ENCODE measurements at places on chromosomes 6 and 20.

DNA sequence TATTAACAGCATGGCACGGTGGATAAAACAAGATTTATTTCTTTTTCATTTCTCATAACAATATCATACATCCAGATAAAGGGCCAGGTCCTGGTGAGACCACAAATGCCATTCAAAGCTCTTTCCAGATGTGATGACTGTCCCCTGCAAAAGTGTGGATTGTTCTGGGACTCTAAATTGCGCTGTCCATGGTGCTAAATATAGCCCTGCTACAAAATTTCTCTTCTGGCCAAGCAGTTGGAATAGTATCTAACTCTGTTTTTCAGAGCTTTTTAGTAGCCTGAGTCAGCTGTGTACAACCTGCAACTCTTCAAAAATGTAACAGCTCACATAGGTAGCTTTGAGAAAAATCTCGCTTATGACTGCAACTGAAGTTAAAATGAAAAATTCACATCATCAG, 115.8 kb downstream of the MANEA start:
- no peaks in the 10 kb centered on the region for H3K4me1 ChIP-seq
- H3K27ac ChIP-seq: no peak overlapping the region
- peak; percentile 0 for DNase-seq
- no peaks in the 10 kb centered on the region for H3K36me3 ChIP-seq

DNA sequence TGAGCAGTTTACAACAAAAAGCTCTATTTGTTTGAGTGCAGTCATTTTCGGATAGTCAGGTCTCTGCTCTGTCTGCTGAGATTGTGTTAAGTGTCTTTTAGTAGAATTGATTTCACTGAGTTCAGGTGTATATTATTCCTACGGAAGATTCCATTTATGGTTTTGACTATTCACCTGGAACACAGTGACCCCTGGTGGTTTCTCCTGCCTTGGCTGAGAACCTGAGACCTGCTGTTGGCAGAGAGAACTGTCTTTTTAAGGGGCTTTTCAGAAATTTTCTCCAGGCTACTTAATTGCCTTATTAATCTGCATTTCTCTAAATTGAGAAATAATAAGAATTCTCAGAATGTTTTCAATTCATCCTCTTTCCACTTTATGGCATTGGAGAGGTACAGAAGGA, 508.0 kb downstream of the TBC1D32 start:
- H3K36me3 ChIP-seq: no peaks in the 10 kb centered on the region
- no peak overlapping the region for H3K4me3 ChIP-seq
- no peak overlapping the region for H3K27ac ChIP-seq
- DNase-seq: peak; percentile 10
- no peaks in the 10 kb centered on the region for H3K4me1 ChIP-seq

DNA sequence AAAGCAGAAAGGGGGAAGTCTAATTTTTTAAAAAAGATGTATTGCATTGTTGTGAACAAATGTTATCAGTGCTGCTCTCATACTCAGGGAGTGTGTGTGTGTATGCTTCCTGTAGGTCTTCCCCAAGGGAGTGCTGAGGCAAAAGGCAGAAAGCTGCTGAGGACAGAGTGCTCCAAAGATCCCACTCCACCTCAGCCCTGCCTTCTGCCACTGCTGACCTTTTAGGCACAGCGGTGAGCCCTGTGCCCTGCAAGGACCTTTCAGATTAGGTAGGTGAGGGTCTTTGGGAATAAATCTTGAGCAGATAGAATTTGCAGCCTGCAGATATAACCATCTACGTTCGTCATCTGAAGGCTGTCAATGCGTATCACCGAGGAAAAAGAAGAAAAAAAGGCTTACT, 756.4 kb upstream of the MMS22L start:
- no peaks in the 10 kb centered on the region for H3K27me3 ChIP-seq
- H3K27ac ChIP-seq: no peak overlapping the region
- no peaks in the 10 kb centered on the region for H3K36me3 ChIP-seq
- DNase-seq: no peak
- H3K4me3 ChIP-seq: no peak overlapping the region

DNA sequence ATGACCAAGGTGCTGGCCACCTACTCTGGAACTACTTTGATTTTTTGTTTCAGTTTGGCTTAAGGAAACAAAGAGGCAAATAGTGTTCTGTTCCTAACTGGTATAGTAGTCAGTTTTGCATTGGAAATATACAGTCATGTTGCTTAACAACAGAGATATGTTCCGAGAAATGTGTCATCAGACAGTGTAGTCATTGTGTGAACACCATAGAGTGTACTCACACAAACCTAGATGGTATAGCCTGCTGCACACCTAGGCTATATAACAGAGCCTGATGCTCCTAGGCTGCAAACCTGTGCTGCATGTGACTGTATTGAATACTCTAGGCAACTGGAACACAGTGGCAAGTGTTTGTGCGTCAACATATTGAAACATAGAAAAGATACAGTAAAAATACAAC, 80.4 kb downstream of the ARID1B start:
- peak overlapping the region; percentile 56 for H3K27ac ChIP-seq
- H3K27me3 ChIP-seq: no peaks in the 10 kb centered on the region
- peaks cover 7% of the 10 kb centered on the region for H3K4me1 ChIP-seq
- H3K4me3 ChIP-seq: no peak overlapping the region
- no peaks in the 10 kb centered on the region for H3K36me3 ChIP-seq
- DNase-seq: peak; percentile 76

- H3K4me3 ChIP-seq: no peak overlapping the region
- H3K27me3 ChIP-seq: 0 out of 2 replicates have a peak, but pooled peaks cover 5% of the 10 kb centered on the region
- no peaks in the 10 kb centered on the region for H3K36me3 ChIP-seq
Measured at GRCh38 chr20:47989957-47990356, 204.7 kb upstream of the SULF2 start.

- H3K27me3 ChIP-seq: no peaks in the 10 kb centered on the region
- H3K36me3 ChIP-seq: no peaks in the 10 kb centered on the region
- peak overlapping the region; percentile 84 for H3K4me3 ChIP-seq
- H3K27ac ChIP-seq: peak overlapping the region; percentile 89
- H3K4me1 ChIP-seq: peaks cover 31% of the 10 kb centered on the region
Measured at GRCh38 chr20:326645-327185, 1.4 kb downstream of the SOX12 start.

GRCh38 chr6:125923366-125923877, 33.1 kb upstream of the HINT3 start:
- H3K27me3 ChIP-seq: no peaks in the 10 kb centered on the region
- DNase-seq: no peak
- no peak overlapping the region for H3K4me3 ChIP-seq
- H3K36me3 ChIP-seq: peaks cover 18% of the 10 kb centered on the region
- no peak overlapping the region for H3K27ac ChIP-seq
- peaks cover 19% of the 10 kb centered on the region for H3K4me1 ChIP-seq

DNA sequence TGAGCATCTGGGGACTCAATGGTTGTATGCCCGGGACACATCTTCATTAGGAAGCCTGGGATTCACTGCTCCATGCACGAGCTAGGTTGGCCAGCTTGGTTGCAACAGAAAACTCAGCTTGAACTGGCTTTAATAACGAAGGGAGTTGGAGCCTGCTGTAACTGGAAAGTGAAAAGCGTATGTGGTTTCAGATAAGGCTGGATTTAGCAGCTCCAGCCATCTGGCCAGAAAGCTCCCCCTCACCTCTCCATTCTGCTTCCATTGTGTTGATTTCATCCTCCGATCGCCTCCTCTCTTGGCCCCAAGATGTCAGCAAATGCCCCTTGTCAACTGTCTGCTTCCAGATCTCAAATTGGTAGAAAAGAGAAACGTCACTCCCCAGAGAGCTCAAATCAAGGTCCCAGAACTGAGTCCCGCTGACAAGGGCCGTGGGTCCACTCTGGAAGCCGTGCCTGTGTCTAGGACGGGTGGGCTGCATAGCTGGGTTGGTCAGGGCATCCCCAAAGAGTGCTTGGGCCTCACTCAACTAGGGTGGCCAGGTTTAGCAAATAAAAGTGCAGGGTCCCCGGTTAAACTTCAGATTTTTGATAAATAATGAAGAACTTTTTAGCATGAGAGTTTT, 117.0 kb upstream of the PMEPA1 start:
- DNase-seq: no peak
- no peaks in the 10 kb centered on the region for H3K36me3 ChIP-seq
- no peak overlapping the region for H3K4me3 ChIP-seq

DNA sequence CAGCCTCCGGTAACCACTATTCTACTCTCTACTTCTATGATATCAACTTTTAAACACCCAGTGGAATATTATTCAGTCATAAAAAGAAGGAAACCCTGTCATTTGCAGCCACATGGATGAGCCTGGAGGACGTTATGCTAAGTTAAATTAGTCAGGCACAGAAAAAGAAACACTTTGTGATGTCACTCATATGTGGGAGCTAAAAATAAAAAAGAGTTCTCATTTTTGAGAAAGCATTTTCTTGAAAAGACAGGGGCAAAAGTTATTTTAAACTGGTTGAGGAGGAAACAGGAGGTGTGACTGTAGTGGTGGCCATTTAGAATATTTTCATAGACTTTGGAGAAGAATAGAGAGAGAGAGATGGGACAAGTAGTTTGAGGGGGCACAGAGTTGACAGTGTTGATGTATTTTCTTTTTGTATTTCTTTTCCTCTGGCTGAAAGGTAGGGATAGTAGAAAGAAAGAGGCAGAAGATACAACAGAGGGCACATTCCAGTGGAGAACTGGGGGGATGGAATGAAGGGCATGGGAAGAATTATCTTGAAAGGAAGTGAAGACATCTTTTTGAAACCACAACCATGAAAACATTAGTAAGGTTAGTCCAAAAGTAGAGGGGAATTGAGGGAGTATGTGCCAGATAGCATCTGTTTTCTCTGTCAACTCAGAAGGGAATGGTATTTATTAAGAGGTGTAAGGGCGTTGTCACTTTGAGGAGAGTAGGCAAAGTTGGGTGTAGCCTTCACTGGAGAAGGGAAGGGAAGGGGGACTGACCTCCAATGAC, 181.3 kb upstream of the GMDS start:
- peak; percentile 64 for DNase-seq
- peak overlapping the region; percentile 65 for H3K27ac ChIP-seq
- H3K4me1 ChIP-seq: peaks cover 32% of the 10 kb centered on the region
- no peaks in the 10 kb centered on the region for H3K27me3 ChIP-seq
- peak overlapping the region; percentile 30 for H3K4me3 ChIP-seq
- no peaks in the 10 kb centered on the region for H3K36me3 ChIP-seq

GRCh38 chr6:37354526-37355384, 972 bp downstream of the RNF8 start:
- no peaks in the 10 kb centered on the region for H3K27me3 ChIP-seq
- peak overlapping the region; percentile 28 for H3K27ac ChIP-seq
- peaks cover 11% of the 10 kb centered on the region for H3K4me1 ChIP-seq

DNA sequence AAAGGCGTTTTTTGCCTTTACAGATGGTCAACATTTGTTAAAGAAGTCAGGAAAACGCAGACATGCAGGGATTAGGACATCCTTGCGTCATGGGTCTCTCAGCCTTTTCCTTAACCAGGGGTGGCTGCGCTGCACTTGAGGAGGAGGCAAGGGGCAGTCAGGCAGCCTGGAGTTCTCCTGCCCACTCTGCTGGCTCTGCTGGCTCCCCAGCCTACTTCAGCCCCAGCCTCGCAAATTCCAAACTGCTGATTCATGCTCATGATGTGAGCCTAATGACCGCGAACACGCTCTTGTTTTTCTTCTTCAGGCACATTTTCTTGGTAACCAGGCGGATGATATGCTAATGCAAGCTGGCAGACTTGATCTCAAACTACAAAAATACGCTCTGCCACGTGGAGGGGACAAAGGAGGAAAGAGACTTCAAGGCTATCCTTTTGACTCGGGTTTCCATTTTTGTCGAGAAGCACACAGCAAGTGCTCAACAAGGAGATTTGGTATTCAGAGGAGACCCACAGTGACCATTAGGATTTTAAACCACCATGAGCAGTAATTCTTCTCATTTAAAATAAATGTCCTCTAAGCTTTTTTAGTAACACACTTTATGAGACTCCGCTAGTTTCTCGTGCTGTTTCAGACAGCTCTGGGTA, 290.3 kb upstream of the STXBP5 start:
- peak; percentile 97 for DNase-seq
- H3K27ac ChIP-seq: peak overlapping the region; percentile 100
- peaks cover 39% of the 10 kb centered on the region for H3K4me1 ChIP-seq
- H3K4me3 ChIP-seq: peak overlapping the region; percentile 78
- no peaks in the 10 kb centered on the region for H3K27me3 ChIP-seq

GRCh38 chr6:41558033-41558807, 12.0 kb downstream of the FOXP4 start:
- H3K27ac ChIP-seq: no peak overlapping the region
- H3K36me3 ChIP-seq: no peaks in the 10 kb centered on the region
- H3K27me3 ChIP-seq: no peaks in the 10 kb centered on the region
- peak; percentile 9 for DNase-seq
- no peaks in the 10 kb centered on the region for H3K4me1 ChIP-seq
- no peak overlapping the region for H3K4me3 ChIP-seq

DNA sequence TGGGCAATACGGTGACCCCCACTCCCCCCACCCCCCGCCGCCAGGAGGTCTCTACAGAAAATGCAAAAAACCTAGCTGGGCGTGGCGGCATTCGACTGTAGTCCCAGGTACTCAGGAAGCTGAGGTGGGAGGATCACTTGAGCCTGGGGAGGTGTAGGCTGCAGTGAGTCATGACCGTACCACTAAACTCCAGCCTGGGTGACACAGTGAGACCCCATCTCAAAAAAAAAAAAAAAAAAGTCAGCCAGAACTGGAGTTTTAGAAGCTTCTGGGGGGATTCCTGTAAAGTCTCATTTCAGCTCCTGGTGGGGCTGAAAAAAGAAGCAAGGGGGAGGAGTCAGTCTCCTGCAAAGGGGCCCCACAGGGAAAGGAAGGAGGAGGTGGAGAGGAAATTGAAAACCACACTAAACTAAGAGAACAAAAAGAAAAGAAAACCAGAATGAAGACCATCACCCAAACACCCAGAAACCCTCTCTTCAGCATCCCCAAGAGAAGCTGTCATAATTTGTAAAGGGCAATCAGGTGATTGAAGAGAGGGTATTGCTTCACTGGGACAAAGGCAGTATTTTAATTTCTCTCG, 50.4 kb downstream of the NOL4L start:
- no peaks in the 10 kb centered on the region for H3K36me3 ChIP-seq
- no peaks in the 10 kb centered on the region for H3K27me3 ChIP-seq
- no peak overlapping the region for H3K27ac ChIP-seq
- no peak overlapping the region for H3K4me3 ChIP-seq

GRCh38 chr6:168915242-168915641, 338.4 kb downstream of the THBS2 start:
- H3K27me3 ChIP-seq: no peaks in the 10 kb centered on the region
- H3K4me3 ChIP-seq: no peak overlapping the region
- peaks cover 4% of the 10 kb centered on the region for H3K4me1 ChIP-seq
- no peaks in the 10 kb centered on the region for H3K36me3 ChIP-seq
- no peak overlapping the region for H3K27ac ChIP-seq

DNA sequence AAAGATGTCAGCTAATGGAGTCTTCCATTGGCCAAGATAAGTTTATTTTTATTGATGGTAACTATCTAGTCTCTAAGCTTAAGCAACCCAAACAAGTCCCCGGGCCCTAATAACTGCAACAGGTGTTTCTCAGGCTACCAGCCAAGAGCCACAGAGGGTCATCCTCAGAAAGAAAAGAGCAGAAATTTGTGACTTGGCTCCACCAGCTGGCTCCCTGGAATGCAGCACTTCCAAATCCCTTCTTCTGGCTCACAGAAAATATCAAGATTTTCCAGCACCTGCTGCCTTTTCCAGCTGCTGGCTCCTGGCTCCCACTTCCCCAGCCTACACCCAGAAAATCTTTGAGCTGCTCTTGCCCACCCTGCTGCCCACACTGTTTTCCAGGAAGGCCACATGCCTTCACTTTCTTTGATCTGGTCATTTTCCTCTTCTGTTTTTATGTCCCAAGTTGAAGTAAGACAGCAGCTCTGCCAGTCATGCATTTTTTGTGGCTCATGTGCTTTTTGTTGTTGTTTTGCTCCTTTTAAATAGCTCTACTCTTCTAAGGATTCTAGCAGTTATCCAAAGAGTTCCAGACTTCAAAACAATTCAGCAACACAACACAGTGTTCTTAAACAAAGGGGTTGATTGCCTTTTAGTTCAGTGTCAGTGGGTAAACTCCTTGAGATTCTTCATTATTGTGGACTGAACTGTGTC, 151.0 kb upstream of the SMLR1 start:
- no peak overlapping the region for H3K27ac ChIP-seq
- no peak overlapping the region for H3K4me3 ChIP-seq
- H3K4me1 ChIP-seq: peaks cover 35% of the 10 kb centered on the region
- H3K36me3 ChIP-seq: no peaks in the 10 kb centered on the region
- DNase-seq: no peak
- H3K27me3 ChIP-seq: no peaks in the 10 kb centered on the region
